ENCODE measurements at places on chromosomes 7 and 10. TPM values are rescaled to one million over a fixed set of nuclear protein-coding genes. Genes with fewer than 3 reads are reported as not detected.

DNA sequence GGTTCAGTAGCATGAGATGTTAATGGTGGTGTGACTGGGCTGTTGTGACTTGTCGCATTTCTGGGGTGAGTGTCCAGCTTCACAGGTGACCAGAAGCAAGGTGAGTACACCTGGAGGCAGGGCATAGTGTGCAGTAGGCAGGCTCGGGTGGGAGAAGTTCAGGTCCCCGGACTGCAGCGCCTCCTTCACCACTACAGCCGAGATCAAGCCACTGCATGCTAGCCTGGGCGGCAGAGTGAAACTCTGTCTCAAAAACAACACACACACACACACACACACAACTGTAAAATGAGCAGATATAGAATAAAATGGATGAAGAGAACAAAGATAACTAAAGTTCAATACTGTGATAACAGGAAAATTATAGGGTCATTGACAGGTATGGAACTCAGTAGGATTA lies 11.1 kb upstream of the PARD3 start:
- no peak for DNase-seq

DNA sequence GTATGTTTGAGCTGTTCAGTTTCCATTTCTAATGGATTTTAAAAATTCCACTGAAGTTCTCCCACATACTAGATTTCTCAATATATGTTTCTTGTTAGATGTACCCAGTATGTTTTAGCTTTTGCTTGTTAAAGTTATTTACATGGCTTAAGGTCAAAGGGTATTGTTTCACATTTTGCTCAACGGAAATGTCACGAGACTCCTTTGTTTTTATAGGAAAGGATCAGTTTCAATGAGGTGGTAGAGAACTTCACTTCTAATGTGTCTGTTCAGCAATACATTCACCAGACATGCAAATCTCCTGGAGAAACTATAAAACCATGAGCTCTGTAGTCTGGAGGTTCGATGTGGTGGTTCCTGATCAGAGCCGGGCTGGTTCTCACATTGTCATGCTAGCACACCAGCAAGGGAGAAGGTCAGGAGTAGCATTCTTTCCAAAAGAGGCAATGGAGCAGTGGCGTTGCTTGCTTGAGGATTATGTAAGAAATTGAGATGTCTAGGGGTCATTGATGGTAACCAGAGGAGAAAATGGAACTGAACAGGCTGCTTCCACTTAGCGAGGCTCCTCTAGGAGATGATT lies 114.0 kb downstream of the RAB18 start:
- DNase-seq, result no peak

DNA sequence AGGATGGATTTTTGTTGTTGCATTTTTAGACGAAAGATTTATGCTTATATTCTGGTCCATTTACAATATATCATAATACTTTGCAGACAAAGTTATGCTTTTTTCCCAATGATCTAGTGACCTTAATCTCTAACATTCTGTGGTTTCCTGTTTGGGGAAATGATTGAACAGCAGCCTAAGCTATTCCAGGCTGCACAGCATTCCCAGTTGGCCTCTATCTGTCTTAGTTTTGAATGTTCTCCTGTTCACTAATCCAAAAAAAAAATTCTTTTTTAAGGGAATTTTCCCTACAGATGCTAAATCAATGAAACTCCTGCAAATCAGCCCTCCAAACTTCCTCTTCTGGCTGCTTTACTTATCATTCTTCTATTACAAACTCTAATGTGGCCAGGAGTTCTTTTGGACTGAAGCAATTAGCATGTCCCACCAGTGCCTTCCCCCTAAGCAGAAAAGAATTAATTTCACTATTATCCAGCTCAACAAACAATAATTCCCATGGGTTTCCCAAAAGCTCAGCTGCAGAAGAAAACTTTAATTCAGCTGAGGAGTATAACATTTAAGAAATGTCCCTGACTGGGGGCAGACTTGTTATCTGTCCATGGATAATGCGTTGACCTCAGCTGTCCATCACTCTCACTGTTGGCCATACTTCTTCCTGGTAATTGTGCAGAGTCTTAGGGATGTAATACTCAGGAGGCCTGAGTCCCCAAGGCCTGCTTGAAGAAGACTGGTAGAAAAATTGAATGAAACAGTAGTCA lies 81.9 kb upstream of the TRIL start:
- DNase-seq, result no peak

GRCh38 chr10:107415446-107415845 lies 250.9 kb upstream of the SORCS1 start:
- no peak for DNase-seq

ATP6V0A4 gene
- total RNA-seq, result 3.2 TPM

Measured in epithelial cell of proximal tubule (primary cell).